ENCODE measurements at places on chromosomes 2 and 18.

DNA sequence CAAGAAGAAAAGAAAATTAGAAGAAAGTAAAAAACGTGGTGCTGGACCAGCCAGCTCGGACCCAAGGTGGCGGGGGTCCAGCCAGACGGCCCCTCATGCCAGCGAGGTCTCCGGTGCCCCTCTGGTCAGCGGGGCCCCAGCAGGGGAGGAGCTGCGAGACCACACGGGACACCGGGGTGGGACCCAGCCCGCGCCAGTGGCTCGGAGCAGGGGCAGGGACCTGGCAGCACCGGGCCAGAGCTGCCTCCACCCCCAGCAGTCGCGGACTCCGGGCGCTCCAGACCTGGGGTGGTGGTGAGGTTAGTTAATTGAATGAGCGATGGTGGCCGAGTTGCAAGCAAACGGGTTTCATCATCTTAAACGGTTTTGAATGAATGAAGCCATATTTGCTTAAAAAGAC lies 289.9 kb upstream of the MC4R start:
- DNase-seq, result no peak

GRCh38 chr2:9665898-9666297 lies 35.1 kb upstream of the YWHAQ start:
- DNase-seq, result no peak

- no peak for DNase-seq
Observed at GRCh38 chr18:1652018-1652417, 747.3 kb downstream of the ADCYAP1 start.

GRCh38 chr2:20596973-20597859 lies 53.7 kb downstream of the HS1BP3 start:
- DNase-seq, result no peak

DNA sequence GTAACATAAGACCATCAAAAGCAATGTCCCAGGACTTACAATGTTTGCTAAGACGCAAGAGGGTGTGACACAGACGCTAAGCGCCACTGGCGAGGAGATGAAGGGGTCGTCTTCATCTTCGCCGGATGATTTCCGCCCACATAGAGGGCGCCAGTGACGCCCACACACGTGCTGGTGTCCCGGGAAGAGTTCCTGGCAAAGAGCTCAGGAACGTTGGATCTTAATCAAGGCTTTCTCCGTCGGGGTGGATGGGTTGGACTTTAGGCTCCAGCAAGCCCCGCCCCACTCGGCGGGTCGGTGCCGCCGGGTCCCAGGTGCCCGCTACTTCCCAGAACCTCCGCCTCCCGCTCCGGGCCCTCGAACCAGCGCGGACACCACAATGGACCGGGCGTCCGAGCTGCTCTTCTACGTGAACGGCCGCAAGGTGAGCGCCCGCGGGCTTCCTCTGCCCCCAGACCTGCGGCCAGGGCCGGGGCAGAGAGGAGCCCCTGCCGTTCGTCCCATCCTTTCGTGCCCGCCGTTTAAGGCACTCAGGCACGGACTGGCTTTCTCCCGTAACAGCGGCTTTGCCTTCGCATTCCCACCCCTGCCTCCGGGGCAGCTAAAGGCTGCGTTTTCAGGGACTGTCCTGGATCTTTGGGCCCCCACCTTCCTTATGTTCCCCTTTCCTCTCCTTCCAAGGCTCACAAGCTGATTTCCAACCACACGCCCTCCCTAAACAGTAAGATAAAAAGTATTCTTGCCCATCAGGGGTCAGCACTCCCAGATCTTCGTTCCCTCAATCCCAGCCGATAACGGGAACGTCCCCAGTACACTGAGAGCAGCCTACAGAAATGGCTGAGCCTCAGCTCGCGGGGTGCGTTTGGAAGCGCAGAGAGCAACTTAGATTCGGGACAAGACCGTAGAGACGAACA lies at the start of gene AOX1:
Gene AOX1 (plus strand): TSS at position 285 of the 914 bp plus-strand sequence. CDS start 95 bp downstream, at position 380.
- peak; percentile 15 for DNase-seq

Data from cerebellum (tissue), 4 donors.